ENCODE measurements at places on chromosomes 1 and 21.

GRCh38 chr1:221902961-221903360 lies 161.1 kb upstream of the DUSP10 start:
- DNase-seq = no peak

DNA sequence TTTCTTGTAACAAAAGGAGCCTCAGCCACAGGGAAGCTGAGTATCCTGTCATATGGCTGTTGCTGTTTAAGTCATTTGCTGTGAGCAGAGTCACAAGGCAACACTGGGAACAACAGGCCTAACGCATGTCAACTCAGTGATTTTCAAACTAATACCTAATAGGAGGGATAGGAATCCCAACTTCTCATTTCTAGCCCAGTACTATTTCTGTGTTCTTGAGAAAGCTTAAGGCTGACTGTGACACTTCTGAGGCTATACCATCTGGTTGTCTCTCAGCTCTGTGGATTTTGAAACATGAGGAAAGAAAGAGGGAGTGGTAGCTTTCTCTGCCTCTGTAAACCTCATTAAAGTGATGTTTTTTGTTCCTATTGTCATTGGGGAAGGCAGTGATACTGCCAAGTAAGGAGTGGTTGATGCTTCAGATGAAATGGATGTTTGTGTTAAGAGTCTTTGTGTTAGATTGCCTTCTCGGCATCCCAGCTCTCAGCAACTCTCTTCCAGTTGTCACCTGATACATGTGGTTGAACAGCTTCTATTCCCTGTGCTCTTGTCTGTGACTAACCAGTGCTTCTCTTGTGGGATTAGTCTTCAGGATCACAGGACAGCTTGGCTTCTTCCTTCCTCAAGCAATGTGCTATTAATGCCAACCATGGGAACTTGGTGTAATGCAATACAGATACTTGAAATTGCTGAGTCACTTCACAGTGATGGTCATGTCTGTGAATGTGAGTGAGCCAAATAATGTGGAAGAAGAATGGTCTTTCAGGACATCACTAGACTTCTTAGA lies 166.8 kb upstream of the IVNS1ABP start:
- peak; percentile 29 for DNase-seq

- no peak for DNase-seq
These were observed 4.2 kb upstream of the IL19 start for GRCh38 chr1:206766251-206766856.

- DNase-seq = no peak
These were observed at the start of gene FAM89A for GRCh38 chr1:231040019-231040799. TSS of gene FAM89A (minus strand) at chr1:231040254. CDS start at chr1:231040211, 43 bp downstream.

DNA sequence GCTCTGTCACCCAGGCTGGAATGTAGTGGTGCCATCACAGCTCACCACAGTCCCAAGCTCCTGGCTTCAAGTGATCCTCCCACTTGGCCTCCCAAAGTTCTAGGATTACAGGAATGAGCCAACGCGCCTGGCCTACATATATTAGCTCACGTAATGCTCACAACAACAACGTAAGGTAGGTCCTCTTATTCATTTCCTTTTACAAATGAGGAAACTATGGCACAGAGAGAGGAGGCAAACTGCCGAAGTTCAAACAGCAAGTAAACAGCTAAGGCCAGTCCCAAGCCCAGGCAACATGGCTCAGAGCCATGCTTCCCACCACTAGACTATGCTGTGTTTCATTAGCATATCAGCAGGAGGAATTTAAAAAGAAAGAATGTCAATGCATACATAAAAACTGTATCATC lies 284.4 kb downstream of the VAV3 start:
- DNase-seq = no peak

- DNase-seq = no peak
These were observed 68.7 kb downstream of the MORN1 start for GRCh38 chr1:2322581-2323211.

DNA sequence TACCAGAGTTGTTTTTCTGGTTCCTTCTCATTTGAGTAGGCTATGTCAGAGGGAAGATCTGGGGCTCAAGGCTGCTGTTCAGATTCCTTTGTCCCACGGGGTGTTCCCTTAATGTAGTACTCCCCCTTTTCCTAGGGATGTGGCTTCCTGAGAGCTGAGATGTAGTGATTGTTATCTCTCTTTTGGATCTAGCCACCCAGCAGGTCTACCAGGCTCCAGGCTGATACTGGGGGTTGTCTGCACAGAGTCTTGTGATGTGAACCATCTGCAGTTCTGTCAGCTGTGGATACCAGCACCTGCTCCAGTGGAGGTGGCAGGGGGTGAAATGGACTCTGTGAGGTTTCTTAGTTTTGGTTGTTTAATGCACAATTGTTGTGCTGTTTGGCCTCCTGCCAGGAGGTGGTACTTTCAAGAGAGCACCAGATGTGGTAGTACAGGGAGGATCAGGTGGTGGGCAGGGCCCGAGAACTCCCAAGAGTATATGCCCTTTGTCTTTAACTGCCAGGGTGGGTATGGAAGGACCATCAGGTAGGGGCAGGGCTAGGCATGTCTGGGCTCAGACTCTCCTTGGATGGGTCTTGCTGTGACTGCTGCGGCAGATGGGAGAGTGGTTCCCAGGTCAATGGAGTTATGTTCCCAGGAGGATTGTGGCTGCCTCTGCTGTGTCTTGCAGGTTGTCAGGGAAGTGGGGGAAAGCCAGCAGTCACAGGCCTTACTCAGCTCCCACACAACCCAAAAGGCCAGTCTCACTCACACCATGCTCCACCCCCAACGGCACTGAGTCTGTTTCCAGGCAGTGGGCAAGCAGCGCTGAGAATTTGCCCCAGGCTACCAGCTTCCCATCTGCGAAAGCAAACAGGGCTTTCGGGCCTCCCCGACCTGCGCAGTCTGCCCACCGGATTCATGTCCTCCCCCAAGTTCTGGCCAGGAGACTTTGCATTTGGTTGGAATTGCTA lies 64.2 kb downstream of the SERINC2 start:
- DNase-seq = peak; percentile 58

DNA sequence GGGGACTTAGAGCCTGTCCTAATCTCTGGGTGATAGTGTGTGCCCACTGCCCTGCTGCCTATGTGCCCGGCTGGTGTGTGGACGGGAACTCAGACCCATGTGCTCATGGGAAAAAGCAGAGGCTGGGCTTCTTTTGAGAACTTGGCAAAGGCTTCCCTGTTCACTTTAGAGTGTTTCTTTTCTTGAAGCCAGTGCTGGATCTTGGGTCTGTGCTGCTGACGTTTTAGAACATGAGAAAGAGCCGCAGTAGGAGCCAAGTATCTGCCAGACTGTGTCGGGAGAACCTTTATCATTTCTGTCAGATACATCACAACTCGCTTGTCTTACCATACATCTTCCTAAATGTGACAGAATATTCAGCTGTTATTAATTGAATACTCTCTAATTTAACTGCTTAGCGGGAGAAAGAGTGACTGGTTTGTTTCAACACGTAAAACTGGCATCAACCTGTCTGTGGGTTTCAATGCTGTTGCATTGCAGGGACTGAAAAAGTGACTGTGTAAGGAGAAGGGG lies 195.2 kb downstream of the PBX1 start:
- no peak for DNase-seq

DNA sequence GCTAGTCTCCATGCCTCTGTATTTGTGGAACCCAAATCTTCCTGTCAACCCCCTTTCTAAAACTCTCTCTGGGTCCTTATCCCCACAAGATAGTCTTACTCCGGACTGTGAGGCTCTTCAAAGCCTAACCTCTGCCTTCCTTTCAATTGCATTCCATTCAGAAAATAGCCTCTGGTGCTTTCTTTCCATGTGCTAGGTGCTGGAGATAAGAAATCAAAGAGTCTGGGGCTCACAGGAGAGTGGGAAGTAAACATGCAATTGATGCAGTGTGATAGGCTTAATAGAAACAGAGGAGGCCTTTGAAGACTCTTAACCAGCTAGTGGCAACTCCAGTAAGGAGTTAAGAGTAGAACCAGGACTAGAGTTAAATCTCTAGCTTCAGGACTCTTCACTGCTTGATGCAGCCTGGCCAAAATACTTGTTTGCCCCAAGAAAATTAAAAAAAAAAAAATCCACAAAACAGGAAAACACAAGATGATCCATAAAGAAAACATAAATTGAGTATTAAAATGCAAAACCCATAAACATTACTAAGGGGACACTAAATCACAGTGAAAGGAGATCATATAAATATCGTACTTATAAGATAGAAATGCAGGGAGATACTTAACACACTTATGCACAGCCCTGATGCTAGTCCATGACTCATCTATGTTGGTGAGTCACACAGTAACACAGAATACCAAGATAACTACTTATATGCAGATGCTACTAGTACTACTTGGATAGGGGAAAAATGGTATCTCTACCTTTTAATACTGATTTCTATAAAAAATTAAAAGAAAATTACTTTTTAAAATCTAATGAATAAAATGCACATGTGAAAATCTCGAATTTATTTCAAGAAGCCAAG lies 341.5 kb downstream of the KCNH1 start:
- no peak for DNase-seq

- DNase-seq = no peak
These were observed 26.2 kb upstream of the B3GALT2 start for GRCh38 chr1:193212637-193213036.

- no peak for DNase-seq
These were observed 60.3 kb downstream of the LMX1A start for GRCh38 chr1:165296205-165296604.

GRCh38 chr1:248703674-248704073 lies 1.1 kb upstream of the OR14I1 start:
- no peak for DNase-seq

GRCh38 chr1:71046891-71047634 lies 553 bp downstream of the PTGER3 start:
- DNase-seq = no peak

DNA sequence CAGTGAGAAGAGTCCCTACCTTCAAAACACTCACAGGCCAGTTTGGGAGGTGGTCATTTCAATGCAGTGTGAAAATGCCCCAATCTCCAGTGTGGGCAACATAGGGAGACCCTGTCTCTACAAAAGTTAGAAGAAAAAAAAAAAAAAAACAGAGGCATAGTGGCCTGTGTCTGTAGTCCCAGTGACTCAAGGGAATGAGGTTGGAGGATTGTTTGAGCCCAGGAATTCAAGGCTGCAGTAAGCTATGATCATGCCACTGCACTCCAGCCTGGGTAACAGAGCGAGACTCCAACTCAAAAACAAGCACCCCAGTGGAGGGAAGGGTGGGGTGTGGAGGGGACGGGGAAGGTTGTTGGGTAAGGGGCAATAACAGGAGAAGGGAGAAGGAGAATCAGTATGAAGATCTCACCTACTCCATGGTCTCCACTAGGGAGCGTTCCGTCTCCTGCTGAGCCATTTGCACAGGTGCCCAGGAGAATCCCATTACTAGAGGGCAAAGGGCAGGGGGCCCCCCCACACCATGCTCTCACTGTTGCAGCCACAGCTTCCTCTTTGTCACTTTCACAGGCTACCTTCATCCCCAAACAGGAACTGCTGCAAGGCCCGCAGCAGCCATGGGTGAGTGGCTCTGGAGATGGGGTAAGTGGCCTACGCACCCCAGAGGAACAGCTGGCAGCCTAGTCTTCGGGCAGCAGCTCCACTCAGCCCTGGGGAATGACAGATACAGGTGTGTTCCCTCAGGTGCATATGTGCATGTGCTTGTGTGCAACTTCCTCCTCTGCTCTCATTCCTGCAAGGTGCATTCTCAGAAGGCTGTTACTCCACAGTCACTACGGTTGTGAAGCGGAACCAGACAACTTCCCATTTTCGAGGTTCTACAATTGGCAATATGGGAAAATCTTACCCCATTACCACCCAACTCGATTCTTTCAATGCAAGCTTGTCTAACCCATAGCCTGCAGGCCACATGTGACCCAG lies 87.9 kb upstream of the LYST start:
- DNase-seq = no peak

GRCh38 chr1:64608005-64608650 lies 136.7 kb upstream of the RAVER2 start:
- no peak for DNase-seq

DNA sequence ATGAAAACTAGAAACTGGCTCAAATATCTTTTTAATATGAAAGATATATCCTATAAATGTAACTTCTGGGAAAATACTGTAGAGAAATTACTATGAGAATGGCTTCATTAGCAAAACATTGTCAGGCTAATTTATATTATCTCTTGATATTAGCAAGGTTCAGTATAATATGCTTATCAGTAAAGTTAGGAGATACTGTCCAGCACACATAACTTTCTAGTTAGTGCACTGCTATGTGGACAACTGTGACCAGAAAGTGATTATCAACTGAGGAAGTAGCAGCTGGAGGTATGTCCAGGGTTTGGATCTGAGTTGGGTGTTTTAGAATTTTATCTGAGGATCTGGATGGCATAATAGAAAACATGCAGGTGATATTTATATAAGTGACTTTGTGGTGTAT lies 7.5 kb downstream of the LRRC8C start:
- no peak for DNase-seq

DNA sequence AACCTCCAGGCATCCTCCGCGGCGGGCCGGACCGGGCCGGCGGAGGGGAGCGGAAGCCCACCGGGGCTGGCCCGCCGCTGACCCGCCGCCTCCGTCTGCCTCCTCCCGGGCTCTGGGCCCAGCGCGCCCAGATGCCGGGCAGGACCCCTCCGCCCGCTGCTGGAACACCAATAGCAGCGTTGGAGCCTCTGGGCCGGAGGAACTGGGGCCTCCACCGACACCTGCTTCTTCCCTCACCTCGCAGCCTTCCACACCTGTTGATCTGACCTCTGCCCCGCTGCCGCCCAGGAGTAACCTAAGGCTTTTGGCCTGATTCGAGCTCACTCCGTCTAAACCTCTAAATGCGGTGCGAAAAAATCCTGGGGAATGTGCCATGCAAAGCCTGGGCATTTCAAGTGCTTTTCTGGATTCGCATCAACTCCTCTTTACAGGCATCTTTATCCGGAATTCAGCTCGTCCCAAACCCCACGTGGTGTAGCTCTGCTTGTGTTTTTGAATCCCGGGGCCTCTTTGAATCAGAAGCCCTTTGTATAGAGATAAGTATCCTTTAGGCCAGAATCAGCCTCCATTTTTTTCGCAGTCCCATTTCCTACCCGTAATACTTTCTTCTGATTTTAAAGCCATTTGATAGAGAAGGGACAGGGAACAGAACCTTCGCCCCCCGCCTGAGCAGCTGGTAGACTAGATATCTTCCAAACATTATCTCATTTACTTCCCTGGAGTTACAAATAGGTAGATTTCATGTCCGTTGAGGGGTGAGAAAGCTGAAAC lies 680 bp upstream of the CNN3 start:
- no peak for DNase-seq

GRCh38 chr1:34668063-34668462 lies 86.8 kb upstream of the GJB5 start:
- DNase-seq = no peak

GRCh38 chr1:243471754-243472745 lies 216.2 kb downstream of the SDCCAG8 start:
- no peak for DNase-seq

GRCh38 chr1:1990222-1990621 lies 13.4 kb downstream of the CFAP74 start:
- no peak for DNase-seq

GRCh38 chr1:28354121-28354520 lies 15.4 kb upstream of the PHACTR4 start:
- no peak for DNase-seq

DNA sequence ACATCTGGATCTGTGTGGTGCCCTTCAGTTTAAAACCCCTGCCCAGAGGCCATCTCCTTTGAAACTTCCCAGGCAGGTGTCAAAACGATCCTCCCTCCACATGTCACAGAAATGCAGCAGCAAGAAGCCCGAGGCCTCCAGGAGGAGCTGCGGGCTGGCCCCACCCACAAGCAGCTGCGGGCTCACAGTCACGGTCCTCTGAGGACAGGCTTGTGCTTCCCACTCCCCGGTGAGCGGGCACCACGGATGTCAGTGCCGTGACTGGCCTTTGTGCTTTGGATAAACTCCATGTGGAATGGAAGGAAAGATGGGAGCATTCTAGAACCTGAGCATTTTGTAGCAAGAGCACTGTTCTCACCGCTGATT lies 65.8 kb downstream of the SIK1 start:
- no peak for DNase-seq

GRCh38 chr1:237303929-237304328 lies 261.9 kb downstream of the RYR2 start:
- no peak for DNase-seq

Measured in SHP77 treated with DMSO at 0.1 percent for 48 hours (cell line).